ENCODE measurements at places on chromosomes 5 and 9.
A peak's percentile ranks its signal among the peaks of the same experiment; 100 is the strongest.

DNA sequence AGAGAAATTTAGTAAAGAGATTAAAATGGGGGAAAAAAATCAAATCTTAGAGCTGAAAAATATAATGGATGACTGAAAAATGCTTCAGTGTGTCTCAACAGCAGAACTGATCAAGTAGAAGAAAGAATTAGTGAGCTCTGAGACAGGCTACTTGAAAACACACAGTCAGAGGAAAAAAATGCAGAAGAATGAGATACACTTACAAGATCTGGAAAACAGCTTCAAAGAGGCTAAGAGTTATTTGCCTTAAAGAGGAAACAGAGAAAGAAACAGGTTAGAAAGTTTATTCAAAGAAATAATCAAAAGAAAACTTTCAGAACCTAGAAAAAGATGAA lies 70.5 kb upstream of the OR2K2 start:
- no peak for DNase-seq

DNA sequence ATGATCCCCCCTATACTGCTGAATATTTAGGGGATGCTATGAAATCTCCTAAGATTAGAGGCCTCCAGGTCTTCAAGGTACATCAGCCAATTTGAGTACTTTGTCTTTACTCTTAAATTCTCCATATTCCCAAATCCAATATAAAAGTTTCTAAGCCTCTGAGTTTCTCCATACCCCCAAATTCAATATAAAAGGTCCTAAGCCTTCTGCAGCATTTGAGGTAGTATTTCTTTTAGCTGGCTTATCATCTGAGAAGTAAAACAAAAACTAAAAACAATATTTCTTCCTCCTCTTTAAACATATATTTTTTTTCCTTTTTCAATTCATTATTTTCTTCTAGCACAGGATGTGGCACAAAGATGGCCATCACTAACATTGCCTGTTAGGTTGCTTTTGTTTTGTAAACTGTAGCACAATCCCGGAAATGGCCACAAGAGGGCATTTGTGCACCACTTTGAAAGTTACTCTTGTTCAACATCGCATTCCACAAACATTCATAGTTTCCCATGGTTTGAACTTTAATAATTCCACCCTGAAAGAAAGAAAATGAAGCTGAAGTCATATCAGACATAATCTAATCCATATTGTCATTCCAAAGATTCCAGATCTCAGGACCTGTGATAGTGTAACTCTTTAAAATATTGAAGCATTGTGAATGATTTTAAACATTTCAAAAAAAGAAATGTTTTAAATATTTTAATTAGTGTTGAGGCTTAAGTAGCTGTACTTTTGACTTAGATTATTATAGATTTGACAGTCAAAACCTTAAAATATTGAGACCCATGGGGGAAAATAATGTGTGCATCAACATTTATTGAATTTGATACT lies 21.0 kb upstream of the SCGB3A2 start:
- DNase-seq = peak; percentile 9

- no peak for DNase-seq
These were observed 5.8 kb downstream of the DCANP1 start for GRCh38 chr5:135441350-135441831.

DNA sequence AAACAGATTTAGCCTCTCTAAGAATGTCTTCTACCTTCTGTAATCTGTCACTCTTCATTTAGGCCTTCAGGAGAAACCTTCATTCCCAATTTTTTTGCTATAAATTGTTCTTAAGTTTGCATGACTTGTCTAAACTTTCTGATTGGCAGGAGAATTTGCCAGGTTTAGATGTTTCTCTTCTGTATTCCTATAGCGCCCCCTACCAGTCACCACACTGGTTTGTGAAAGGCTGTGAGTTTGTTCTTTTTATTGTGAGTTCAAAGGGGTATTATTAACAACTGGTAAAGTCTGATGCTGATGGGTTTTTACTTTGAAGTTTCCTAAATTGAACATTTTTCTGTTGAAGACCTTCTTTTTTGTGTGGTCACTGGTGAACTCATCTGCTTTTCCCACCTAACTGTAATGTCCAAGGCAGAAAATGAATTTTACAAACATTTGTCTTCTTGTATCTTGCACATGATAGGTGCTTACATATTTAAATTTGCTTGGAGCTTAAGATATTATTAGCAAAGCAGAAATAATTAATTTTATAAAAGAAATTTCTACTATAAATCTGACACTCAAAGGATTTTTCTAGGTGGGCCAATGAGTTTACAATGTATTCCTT lies 18.4 kb upstream of the F2RL2 start:
- DNase-seq = peak; percentile 51

- peak; percentile 29 for DNase-seq
These were observed 13.3 kb upstream of the RECK start for GRCh38 chr9:36023260-36024048.

- no peak for DNase-seq
These were observed 8.3 kb downstream of the ZDHHC11B start for GRCh38 chr5:775961-776861.

DNA sequence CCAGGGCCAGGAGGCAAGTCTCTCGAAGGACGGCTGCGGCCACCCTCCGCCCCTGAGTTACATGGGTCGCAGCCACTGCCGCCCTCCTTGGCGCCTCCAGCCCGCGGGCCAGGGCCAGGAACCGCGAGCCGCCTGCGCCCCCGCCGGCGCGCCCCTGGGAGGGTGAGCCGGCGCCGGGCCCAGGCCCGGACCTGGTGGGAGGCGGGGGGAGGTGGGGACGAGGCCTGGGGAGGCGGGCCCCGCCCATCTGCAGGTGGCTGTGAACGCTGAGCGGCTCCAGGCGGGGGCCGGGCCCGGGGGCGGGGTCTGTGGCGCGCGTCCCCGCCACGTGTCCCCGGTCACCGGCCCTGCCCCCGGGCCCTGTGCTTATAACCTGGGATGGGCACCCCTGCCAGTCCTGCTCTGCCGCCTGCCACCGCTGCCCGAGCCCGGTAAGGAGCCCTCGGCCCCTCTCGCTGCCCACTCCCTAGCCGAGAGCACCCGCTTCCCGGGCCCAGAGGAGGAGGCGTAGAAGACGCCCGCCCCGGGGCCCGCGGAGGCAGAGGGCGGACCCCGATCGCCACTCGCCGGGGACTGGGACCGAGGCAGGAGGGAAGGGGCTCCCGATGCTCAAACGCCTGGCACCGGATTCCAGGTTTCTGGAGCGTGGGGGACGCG lies at the start of gene ASS1:
ASS1 (plus strand) TSS at position 397 of the 657 bp plus-strand sequence. CDS start 7,268 bp downstream, outside the sequence.
- peak; percentile 22 for DNase-seq

DNA sequence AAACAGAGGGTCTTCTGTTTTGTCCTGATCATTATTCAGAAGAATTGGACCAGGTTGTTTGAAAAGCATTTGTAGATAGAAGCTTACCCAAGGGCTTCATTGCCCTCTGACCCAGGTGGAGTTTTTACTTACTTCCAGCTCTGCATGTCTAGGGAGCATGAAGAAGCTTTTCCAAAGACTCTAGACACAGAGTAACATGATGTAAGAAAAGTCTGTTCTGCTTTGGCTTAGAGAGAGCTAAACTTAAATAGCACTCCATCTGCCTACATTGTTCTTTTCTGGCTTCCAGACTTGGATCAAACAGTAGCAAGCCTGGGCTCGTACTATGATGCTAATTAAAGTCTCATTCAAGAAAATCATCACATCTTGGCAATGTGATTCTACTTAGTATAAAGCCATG lies 112.1 kb downstream of the SNCAIP start:
- DNase-seq = no peak

DNA sequence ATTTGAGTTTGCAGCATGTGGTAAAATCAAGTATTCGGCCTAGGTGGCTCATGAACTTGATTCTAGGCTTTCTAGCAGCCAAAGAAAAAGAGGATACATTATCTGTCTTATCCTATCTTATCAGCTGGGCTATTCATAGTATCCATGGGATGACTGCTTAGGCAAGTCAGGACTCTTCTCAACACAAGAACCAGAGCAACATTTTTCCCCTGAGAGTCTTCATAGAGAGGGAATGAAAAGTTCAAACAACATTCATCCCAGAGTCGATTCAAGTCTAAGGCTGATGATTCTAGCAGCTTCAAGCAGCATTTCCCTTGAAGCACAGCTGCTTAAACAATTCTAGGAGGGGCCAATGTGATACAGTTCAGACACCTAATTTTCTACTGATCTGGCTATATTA lies 3.0 kb downstream of the S100Z start:
- DNase-seq = no peak

DNA sequence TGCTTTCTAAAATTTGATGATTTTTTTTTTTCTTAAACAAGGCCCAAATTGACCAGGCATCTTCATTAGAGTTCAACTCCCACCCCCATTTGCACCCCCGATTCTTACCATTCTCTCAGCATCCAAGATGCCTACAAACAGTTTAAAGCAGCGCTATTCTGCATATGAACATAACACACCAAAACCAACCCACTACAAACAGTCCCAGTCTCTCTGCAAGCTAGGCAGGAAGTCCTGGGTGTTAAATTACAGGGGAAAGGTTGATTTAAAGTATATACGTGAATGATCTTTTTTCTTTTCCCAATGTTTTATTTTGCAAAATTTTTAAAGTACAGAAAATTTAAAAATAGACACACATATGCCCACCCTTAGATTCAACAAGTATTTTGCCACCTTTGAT lies 127.0 kb downstream of the ADAMTS12 start:
- DNase-seq = no peak

All from activated CD4-positive, alpha-beta T cell treated with anti-CD3 and anti-CD28 coated beads, Interleukin-2, amount 50 U/mL, for 24 hours (primary cell).